ENCODE measurements at places on chromosomes 7 and 10.

DNA sequence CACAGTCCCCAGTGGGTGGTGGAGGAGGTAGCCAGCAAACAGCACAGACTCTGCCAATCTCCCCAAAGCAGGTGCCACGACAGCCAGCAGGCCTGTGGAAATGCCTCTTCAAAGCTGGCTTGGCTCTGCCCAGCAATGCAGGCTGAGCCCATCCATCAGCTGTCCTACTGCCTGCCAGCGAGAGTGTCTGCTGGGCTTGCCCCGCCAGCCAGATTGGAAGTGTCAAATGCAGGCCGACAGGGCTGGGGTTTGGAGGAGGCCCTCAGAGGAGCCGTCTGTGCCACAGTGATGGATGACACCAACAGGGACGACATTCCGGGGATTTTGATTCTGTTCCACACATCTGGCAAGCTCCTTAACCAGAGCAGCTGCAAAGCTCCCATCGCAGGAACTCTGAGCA is 16.7 kb downstream of the HABP2 start:
- DNase-seq: no peak

GRCh38 chr10:132406750-132407149 is 9.8 kb downstream of the PWWP2B start:
- no peak for DNase-seq

DNA sequence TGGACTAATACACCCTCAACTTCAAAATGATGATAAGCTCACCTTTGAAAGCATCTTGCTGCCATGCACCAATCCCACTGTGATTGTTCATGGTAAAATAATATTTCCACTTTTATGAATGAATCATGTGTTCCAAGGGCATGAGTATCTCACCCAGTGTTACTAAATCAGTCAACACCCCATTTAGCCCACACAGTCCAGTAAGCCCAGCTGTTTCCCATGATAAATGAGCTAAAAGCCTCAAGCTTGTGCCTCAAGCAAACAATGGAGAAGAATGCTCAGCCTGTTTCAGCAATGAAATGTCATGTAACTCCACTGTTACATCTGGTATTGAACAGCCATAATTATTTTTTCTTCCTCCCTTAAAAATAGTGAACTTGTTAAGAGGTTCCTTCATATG is 442.5 kb downstream of the XPNPEP1 start:
- no peak for DNase-seq

DNA sequence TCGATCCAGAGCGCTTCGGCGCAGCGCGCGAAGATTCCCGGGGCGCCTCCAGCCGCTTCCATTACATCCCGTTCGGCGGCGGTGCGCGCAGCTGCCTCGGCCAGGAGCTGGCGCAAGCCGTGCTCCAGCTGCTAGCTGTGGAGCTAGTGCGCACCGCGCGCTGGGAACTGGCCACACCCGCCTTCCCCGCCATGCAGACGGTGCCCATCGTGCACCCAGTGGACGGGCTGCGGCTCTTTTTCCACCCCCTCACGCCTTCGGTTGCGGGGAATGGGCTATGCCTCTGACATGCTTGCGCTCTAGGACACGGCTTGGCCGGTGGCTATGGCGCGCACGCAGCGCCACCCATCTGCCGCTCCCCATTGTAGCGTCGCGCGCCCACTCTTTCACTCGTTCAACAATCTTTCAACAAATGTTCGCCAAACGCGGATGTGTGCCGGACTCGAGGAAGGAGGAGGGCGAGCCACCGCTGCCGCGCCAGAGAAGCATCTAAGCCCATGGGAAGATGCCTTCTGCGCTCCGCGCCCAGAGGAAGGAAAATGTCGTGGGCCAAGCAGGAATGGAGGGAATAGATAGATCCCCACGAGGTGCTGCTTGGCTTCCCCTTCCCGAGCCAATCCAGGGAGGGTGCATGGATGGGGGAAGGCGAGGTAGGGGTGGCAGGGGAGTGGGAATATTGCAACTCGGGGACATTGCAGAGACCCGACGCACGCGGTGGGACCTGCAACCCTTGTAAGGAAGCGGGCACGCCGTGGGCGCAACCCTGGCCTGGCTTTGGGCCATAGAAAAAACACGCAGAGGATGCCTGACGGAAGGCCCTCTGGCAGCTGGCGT is 5.1 kb upstream of the CYP26A1 start:
- peak; percentile 57 for DNase-seq

DNA sequence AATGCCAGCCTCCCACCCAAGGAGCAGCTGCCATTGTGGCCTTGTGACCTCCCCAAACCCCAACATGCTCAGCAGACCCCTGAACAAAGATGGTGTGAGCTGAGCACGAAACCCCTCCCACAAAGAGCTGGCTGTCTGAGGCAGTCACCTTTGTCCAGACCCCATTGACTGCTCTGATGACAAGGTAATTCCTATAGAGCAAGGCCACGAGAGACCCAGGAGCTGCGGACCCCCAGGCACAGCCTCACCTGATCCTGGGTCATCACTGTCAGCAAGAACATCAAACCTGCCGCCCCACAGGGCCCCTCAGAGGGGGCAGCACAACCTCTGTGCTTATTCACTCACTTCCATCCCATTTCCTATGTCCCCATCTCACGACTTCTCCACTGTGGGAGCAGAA is 102.6 kb downstream of the CPXM2 start:
- DNase-seq: no peak

GRCh38 chr7:155959894-155960293 is 147.6 kb upstream of the SHH start:
- no peak for DNase-seq

- no peak for DNase-seq
Measured at GRCh38 chr7:15888090-15888489, 201.6 kb upstream of the MEOX2 start.

DNA sequence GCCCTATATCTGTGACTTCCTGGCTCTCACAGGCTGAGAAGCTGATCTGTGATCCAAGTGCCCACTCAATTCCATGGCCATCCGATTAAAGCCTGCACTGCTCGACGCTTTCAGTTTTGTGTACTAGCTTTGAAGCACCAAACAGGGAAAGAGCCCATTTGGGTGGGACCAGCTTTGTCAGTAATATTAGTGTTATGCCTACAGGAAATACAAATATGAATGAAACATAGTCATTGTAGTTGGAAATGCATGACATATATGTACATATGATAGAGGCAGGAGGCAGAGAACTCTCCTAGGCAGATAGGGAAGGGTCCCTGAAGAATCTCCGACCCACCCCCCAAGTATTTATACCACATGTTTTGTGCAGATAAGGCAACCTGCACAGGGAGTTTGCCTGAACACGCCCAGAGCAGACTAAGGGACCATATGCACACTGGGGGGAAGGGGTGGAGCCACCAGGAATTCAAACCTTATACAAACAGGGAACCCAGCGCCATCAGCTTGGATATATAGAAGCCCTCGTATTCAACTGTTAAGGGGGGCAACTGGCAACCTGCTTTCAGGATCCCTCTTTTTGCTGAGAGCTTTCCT is 653.2 kb downstream of the PARD3 start:
- DNase-seq: no peak

- DNase-seq: no peak
Measured at GRCh38 chr7:100723732-100724275, 3.5 kb downstream of the EPO start.

DNA sequence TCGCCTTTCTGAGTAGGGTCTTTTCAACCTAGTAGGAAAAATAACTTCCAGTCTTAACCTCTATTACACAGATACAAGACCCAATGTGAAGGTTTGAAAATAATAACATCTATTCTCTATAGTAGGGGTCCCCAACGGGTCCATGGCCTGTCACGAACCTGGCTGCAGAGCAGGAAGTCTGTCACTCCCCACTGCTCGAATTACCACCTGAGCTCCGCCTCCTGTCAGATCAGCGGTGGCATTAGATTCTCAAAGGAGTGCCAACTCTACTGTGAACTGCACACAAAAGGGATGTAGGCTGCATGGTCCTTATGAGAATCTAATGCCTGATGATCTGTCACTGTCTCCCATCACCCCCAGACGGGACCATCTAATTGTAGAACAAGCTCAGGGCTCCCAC is 7.4 kb downstream of the YWHAG start:
- no peak for DNase-seq

GRCh38 chr7:112821345-112821744 is 31.2 kb upstream of the TMEM168 start:
- no peak for DNase-seq

GRCh38 chr10:43111101-43111500 is 27.1 kb upstream of the CSGALNACT2 start:
- no peak for DNase-seq

- DNase-seq: peak; percentile 88
Measured at GRCh38 chr7:144842377-144842851, 6.6 kb upstream of the TPK1 start.

DNA sequence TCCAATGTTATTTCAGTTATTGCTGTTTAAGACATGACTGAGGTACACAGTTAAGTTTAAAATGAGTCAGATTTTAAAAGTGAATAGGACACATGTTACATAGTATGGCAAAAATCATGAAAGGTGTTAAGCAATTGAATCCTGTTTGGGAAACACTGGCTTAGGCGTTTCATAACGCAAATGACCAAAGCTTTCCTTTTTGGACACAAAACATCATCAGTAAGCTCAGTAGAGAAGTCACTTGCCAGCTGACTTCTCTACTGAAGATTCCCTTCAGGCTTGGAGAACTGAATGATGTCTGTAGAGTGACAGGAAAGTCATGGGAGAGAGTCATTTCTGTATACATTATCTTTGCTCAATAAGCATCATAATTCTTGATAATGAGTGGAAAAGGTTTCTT is 64.4 kb upstream of the RSBN1L start:
- no peak for DNase-seq

DNA sequence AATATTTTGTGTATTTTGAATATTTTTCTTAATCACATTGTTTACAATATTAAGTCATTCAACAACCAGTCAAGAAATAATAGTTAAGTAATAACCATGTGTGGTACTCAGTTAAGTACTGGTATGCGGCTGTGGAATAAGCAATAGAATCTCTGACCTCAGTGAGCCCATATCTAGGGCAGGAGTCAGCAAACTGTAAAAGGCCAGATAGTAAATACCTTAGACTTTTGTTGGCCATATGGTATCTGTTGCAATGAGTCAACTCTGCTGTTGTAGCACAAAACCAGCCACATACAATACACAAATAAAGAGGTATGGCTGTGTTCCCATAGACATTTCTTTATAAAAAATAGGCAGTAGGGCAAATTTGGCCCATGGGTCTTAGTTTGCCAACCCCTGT is 311.6 kb upstream of the SEMA3A start:
- DNase-seq: no peak

Measured in lung microvascular endothelial cell (primary cell).